Vagina (tissue), 2 donors: ENCODE measurements at places on chromosomes 13 and 19.

- no peak for DNase-seq
Observed at GRCh38 chr13:65830411-65831205, 1399.5 kb downstream of the PCDH9 start.

GRCh38 chr19:19226663-19227062 is 14.9 kb downstream of the NCAN start:
- DNase-seq, result no peak

GRCh38 chr13:112573710-112574109 is 14.2 kb downstream of the TUBGCP3 start:
- no peak for DNase-seq

DNA sequence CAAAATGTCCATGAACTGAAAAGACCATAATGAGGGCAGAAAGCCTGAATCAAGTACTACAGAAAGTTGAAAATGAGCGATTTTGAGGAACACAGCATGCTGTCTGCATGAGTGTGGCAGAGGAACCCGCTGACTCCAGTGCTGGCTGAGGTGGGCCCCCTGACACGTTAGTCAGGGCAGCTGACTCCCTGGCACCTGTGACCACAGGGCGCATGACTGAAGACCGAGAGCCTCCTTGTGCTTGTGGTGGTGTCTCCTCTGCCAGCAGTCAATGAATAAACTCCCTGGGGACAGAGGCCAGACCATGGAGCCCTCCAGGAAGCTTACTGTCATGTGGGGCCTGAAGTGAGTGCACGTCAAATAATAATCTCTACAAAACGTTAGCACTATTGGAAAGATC is 38.4 kb upstream of the VSTM2B start:
- DNase-seq, result peak; percentile 64

- no peak for DNase-seq
Observed at GRCh38 chr13:105037110-105037509, 1498.4 kb downstream of the EFNB2 start.

DNA sequence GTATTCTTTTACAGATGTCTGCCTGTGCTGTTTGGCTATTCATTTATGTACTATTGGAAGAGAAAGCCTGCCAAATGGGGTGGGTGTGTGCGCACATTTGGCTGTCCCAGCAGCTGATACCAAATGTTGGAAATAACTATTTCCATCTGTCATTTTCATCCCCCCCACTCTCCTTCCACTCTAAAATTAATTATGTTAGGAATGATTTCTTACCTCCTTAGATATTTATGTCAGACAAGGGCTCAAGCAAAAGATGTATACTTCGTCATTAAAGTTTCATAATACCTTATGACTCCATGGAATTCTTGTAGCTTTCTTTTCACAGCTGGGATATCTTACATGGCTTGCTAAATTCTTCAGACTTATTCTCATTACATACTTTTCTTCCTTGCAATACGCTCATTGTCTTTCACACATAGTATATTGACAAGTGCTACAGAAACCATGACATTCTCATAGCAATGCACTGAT is 18.6 kb downstream of the ITM2B start:
- no peak for DNase-seq

GRCh38 chr13:25249001-25249543 is 38.2 kb downstream of the MTMR6 start:
- DNase-seq, result no peak

DNA sequence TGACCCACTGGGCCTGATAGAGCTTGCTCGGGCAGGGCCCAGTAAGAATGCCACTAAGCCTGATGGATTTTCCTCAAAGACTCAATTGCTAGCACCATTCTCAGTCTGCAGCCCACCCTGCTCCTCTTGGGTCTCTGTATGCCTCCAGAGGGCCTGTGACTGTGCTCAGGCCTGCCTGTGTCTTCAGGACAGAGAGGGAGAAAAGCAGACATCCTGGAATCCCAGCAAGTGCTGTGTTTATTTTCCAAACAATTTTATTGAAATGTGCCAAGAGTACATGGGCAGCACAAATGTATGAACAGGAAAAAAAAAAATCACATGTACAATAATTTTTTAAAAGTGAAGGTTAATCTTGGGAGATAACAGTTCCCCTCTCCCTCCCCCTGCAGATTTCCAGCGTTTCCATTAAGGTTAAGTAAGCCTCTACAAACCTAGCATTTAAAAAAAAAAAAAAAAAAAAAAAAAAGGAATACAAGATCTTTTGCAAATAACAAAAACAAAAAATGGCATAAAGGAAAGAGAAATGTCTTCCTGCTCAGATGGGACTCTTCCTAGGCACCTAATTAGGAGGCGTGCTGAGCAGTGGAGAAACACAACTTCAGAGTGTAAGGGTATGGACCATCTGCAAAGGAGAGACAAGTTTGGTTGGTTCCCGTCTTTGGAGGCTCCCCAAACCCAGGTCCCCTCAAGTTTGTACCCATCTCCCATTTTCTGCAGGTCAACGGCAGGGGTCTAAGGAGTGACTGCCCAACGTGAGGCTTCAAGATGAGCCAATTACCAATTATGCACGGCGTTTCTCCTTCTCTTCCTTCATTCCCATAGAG is 4.8 kb upstream of the ECH1 start:
- no peak for DNase-seq

GRCh38 chr13:95123726-95124125 is 177.5 kb downstream of the ABCC4 start:
- DNase-seq, result no peak

DNA sequence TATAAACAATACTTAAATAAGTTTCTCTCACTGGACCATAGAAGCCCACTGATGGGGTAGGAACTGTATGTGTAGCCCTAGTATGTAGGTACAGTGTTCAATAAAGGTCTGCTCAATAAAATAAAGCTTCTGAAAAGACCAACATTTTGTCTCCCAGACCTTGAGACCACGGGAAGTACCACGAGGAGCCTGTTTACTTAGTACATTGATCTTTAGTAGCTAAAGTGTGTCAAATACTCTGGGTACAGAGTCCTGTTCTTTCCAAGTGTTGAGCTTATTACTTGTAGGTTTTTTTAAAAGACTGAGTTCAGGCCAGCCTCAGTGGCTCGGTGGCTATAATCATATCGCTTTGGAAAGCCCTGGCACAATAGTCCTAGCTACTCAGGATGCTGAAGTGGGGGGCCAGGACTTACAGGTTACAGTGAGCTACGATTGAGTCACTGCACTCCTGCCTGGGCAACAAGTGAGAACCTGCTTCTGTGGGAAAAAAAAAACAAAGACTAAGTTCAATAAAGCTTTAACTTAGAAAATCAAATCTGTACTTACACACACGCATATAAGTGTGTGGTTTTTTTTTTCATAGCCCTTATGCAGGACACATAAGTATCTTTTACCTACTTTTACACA is 3.4 kb downstream of the MTRF1 start:
- DNase-seq, result no peak

- DNase-seq, result no peak
Observed at GRCh38 chr13:65926750-65927171, 1303.4 kb downstream of the PCDH9 start.

- DNase-seq, result no peak
Observed at GRCh38 chr13:27665761-27666160, 44.1 kb downstream of the POLR1D start.

DNA sequence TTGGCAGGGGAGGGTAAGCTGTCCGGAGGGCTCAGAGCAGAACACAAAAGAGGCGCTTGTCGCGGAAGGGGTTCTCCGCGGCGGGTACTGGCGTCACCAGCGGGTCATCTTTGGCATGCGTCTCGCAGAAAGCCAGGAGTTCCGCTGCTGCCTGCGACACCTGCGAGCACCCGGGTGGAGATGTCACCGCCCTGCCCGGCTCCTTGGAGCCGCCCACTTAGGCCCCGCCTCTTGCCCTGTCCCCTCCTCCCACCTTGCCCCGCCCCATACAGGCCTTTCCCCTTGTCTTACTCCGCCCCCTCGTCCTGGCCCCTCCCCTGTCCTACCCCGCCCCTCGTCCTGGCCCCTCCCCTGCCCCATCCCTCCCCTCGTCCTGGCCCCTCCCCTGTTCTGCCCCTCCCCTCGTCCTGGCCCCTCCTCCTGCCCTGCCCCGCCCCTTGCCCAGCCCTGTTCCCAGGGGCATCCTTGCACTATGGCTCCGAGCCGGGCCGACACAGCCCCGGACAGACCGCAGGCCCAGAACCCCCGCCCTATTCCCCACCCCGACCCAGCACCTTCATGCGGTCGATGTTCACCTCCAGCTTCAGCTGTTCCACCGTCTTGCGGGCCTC is 1.9 kb downstream of the GNG8 start:
- DNase-seq, result no peak

- no peak for DNase-seq
Observed at GRCh38 chr13:110555601-110556223, 5.8 kb downstream of the RAB20 start.

GRCh38 chr19:2552859-2553258 is 76.9 kb downstream of the GADD45B start:
- no peak for DNase-seq

- DNase-seq, result no peak
Observed at GRCh38 chr13:104301171-104301975, 1235.2 kb upstream of the SLC10A2 start.
